ENCODE measurements at places on chromosomes 2 and 18. TPM values are rescaled to one million over a fixed set of nuclear protein-coding genes. Genes with fewer than 3 reads are reported as not detected.

The PARD3B gene
- 0.88 TPM for total RNA-seq

The ASB18 gene
- 0.03 TPM for total RNA-seq

The HK2 gene
- total RNA-seq = 1.2 TPM

The DNAH6 gene
- 0.05 TPM for total RNA-seq

The CAPN14 gene
- not detected for total RNA-seq

The DNAJC5G gene
- not detected for total RNA-seq

The DPP10 gene
- total RNA-seq = not detected

The GKN1 gene
- not detected for total RNA-seq

The RBM44 gene
- 0.23 TPM for total RNA-seq

The TNS1 gene
- 18.5 TPM for total RNA-seq

The GAL3ST2 gene
- 0.13 TPM for total RNA-seq

The GKN2 gene
- total RNA-seq = 3.5 TPM

The CPO gene
- not detected for total RNA-seq

The ANKRD36C gene
- 3.9 TPM for total RNA-seq

The OBSL1 gene
- 22.3 TPM for total RNA-seq

The UGT1A8 gene
- total RNA-seq = 0.07 TPM

The B4GALT6 gene
- 6.7 TPM for total RNA-seq

The CFC1 gene
- not detected for total RNA-seq

The TDRD15 gene
- not detected for total RNA-seq

The SP140L gene
- 3.0 TPM for total RNA-seq

The KCNS3 gene
- 1.1 TPM for total RNA-seq

The DSC2 gene
- 0.65 TPM for total RNA-seq

The LYPD6B gene
- not detected for total RNA-seq

The FRZB gene
- 0.07 TPM for total RNA-seq

The DPY30 gene
- 112 TPM for total RNA-seq

The GREB1 gene
- 1.7 TPM for total RNA-seq

The RPIA gene
- 29.8 TPM for total RNA-seq

The ELOA2 gene
- not detected for total RNA-seq

The TMEM247 gene
- total RNA-seq = not detected

The ACVR1C gene
- total RNA-seq = 0.05 TPM

The HOXD9 gene
- 1.4 TPM for total RNA-seq

The COL5A2 gene
- total RNA-seq = 41.6 TPM

The CCDC148 gene
- total RNA-seq = 1.1 TPM

The ALLC gene
- not detected for total RNA-seq

The ACOXL gene
- not detected for total RNA-seq

The IL36A gene
- total RNA-seq = not detected

The BCL2 gene
- 0.53 TPM for total RNA-seq

The ALKAL2 gene
- total RNA-seq = not detected

The MOGAT1 gene
- total RNA-seq = not detected

The TNFAIP6 gene
- 1.2 TPM for total RNA-seq

The HMSD gene
- total RNA-seq = not detected

The CXCR2 gene
- total RNA-seq = not detected

The DYNAP gene
- not detected for total RNA-seq

The RMC1 gene
- total RNA-seq = 16.6 TPM

The IL1RL2 gene
- not detected for total RNA-seq

The TEX44 gene
- not detected for total RNA-seq

The SKOR2 gene
- total RNA-seq = not detected

The GRHL1 gene
- total RNA-seq = 0.85 TPM

The APCDD1 gene
- total RNA-seq = not detected

The REG3A gene
- not detected for total RNA-seq

The LRATD1 gene
- total RNA-seq = 0.02 TPM

The SOX11 gene
- not detected for total RNA-seq

The EVA1A gene
- 11.4 TPM for total RNA-seq

The PSTPIP2 gene
- 0.44 TPM for total RNA-seq

The MYO7B gene
- 0.29 TPM for total RNA-seq

The DSG2 gene
- total RNA-seq = 68.6 TPM
